MG63 (cell line): ENCODE measurements at places on chromosomes 2 and 18. TPM values are rescaled to one million over a fixed set of nuclear protein-coding genes. Genes with fewer than 3 reads are reported as not detected.

DNA sequence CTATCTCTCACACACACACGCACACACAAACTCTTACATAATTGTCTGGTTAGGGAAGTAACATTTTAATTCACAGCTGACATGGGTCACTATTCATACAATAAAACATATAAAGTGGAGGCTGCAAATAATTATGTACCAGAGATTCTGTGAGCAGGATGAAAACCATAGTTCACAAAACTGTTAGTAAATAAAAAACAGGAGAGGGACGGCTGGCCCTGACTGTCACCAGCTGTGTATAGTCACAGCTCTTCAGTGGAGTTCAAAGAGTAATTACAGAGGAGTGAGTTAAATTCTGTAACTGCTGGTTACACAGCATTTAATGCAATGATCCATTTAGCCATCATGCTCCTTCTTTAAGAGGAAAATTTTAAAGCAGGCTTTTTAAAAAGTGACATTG is 76.9 kb downstream of the NRXN1 start:
- DNase-seq: no peak

The ALPI gene
- total RNA-seq: not detected in 2 replicates

The CHRND gene
- total RNA-seq: not detected in 2 replicates

The AKAIN1 gene
- total RNA-seq: not detected in 2 replicates

- no peak for DNase-seq
These were observed 20.0 kb upstream of the LPIN1 start for GRCh38 chr2:11726384-11726783.

- DNase-seq: no peak
These were observed 618.4 kb downstream of the BCL11A start for GRCh38 chr2:59935005-59935404.

DNA sequence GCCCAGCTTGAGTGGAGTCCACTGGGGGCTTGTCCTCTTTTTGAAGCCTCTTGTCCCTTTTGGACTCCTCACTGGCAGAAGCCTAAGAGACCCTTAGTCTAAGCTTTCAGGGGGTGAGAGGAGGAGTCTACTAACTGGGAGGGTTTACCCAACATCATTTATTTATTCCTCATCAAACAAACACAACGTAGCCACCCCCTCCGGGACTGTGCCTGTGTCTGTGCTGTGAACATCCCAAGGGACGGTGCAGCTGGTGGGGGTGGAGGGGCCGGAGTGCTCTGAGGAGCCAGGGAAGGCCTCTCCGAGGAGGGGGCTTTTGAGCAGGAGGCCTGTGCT is 42.7 kb upstream of the TAF1B start:
- no peak for DNase-seq

- DNase-seq: no peak
These were observed 579.0 kb downstream of the PLCL1 start for GRCh38 chr2:198383392-198383791.

- DNase-seq: no peak
These were observed 26.3 kb downstream of the MRPL35 start for GRCh38 chr2:86225581-86225980.

The ANKRD12 gene
- 7.8 and 9.6 TPM in 2 replicates for total RNA-seq

DNA sequence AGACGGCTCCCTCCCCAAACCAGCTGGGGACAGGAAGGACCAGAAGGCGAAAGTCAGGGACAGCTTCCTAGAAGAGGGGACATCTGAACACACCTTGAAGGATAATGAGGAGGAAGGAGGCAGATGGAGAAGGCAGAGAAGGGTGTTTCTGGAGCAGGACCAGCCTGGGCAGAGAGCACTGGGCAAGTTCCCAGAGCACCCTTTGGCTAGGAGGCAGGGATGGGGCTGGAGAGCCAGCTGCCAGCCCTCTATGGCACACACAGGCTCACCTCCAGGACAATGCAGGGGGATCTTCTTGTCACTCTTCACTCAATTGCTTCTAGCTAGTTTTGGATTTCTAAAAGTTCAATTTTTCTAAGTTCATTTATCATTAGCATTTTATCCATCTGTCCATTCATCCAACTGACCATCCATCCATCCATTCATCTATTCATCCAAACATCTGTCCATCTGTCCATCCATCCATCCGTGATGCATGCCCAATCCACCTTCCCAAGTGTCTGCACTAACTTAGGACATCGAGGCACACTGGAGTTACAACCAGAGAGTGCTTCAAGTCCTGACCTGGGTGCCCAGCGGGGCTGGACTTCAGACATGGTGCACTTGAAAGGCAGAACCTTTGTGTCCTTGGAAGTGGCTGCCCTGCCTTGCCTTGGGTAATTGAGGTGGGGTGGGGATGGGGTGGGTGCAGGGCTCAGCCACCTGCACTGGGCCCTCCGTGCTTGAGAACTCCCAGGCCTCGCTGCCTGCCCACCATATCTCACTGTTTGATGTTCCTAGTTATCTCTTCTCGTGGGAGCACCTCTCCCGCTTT is 42.5 kb downstream of the INHBB start:
- DNase-seq: no peak

GRCh38 chr2:162343492-162343823 is 474 bp upstream of the GCA start:
- no peak for DNase-seq

DNA sequence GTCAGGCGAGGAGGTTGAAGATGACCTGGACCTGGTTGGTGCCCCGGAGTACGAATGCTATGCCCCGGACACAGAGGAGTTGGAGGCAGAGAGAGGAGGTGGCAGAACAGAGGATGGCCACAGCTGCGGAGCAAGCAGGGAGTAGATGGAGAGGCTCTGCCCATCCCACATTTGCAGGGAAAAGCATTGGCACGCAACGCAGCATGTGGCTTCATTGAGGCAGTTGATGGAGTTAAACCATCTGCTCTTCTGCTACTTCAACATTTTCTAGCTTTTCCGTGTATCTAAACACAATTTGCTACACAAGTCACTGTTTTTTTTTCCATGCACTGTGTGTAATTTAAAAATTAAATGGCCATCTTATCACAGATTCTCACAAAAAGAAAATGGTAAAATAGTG is 11.8 kb downstream of the RBFA start:
- DNase-seq: no peak

The GPAT2 gene
- not detected in 2 replicates for total RNA-seq

DNA sequence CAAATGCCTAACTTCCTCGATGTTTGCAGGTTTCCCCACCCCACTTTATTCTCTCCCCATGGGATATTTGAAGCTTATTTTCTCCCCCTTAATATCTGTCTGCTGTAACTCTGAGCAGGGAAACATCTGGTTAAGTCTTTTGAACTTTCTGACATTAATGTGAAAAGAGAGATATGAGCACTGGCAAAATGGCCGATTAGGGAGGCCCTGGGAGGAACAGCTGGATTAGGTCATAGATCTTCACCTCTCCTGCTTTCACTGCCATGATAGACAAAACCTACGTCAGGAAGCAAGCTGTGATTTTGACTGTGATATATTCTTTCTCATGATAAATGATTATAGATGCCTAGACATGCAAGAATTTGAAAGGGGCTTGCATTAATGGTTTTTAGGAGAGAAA is 43.6 kb downstream of the LYPD6B start:
- DNase-seq: no peak

The DSG2 gene
- 8.8 and 12.7 TPM in 2 replicates for total RNA-seq

- DNase-seq: no peak
These were observed 7.8 kb upstream of the NPPC start for GRCh38 chr2:231933916-231934401.

- DNase-seq: no peak
These were observed 223.6 kb downstream of the LRRTM1 start for GRCh38 chr2:80080957-80081356.

GRCh38 chr2:83531206-83531826 is 927.8 kb downstream of the SUCLG1 start:
- DNase-seq: no peak

The KCMF1 gene
- total RNA-seq: 48.5 and 90.5 TPM in 2 replicates

The LAMA1 gene
- total RNA-seq: 1.1 and 1.6 TPM in 2 replicates

The ST3GAL5 gene
- total RNA-seq: 2.1 and 10.0 TPM in 2 replicates

The CTLA4 gene
- not detected in 2 replicates for total RNA-seq

- no peak for DNase-seq
These were observed 365.7 kb downstream of the TNS1 start for GRCh38 chr2:217636991-217637561.

GRCh38 chr2:30235008-30235655 is 3.8 kb downstream of the LBH start:
- no peak for DNase-seq
